ENCODE measurements at places on chromosomes 2 and 18.

DNA sequence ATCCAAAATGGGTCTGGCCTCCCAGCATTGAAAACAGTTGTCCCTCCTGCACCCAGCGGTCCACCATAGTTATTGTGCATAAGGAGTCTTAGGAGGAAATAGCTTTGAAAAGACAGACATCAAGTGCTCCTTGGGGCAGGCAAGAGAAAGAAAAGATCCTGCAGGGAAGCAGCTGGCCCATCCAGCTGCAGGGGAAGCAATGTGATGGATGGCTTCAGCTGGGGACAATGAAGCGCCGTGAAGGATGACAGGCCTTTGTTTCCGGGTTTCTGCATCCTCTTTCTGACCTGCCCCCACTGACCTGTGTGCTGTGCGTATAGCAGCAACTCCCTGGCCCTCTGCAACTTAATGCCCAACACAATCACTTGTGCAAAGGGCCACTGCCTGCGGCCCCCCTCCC is 142.9 kb upstream of the NCKAP5 start:
- DNase-seq, result no peak

- DNase-seq, result no peak
Observed at GRCh38 chr2:233060501-233060979, 398 bp downstream of the INPP5D start.

DNA sequence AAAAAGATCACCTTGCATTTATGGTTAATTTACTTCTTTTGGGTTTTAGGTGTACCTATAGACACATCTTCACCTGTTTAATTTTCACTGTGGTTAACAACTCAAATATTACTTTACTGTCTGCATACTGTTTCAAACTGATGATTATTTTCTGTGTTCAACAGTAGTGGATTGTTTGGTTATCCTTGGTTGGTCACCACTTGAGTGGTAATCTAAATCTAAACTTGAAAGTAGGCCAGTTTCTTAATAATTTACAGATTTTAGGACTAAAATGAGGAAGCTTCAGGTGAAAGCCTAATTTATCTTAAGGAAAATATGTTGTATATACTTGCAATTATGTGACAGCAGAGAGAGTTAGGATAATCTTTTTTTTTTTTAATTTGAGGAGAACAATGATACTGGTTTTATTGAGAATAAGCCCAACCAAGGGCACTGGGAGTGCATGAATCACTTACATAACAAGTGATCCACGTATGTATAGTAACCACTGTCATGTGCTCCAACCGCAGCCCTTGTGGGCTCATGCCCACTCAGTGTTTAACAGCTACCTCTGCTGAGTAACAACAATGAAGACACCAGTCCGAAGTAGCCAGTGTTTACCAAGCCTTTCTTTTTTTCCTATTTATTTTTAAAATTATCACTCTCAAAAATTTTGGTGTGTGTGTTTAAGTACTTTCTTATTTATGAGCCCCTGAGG is 31.0 kb upstream of the WDSUB1 start:
- DNase-seq, result no peak

- no peak for DNase-seq
Observed at GRCh38 chr2:159026170-159026569, 57.7 kb downstream of the TANC1 start.

- no peak for DNase-seq
Observed at GRCh38 chr2:124353656-124354055, 328.6 kb downstream of the CNTNAP5 start.

DNA sequence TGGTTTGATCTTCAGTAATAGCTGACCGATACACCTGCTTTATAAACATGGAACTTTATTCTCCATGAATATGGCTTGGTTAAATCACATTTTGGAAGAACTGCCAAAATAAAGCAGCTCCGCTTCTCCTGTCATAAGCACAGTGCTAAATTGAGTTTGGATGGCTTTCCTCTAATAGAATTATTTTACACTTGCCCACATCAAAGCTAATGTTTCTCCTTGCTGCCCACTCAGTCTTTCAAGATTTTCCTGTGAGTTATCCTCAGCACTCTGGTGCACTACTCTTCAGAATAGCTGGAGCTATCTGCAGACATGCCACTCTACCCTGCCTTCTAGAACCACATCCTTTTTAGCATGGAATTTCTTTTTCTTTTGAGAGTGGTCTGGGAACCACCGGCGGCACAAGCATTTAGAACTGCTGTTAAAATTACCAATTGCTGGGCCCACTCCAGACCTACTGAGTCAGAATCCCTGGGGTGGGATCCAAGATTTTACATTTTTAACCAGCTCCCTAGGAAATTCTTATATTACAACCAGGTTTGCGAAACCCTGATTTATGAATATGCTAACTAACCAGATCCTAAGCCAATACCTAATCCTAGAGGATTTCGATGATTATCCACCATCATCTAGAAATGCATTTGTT is 283.3 kb downstream of the AFF3 start:
- no peak for DNase-seq

DNA sequence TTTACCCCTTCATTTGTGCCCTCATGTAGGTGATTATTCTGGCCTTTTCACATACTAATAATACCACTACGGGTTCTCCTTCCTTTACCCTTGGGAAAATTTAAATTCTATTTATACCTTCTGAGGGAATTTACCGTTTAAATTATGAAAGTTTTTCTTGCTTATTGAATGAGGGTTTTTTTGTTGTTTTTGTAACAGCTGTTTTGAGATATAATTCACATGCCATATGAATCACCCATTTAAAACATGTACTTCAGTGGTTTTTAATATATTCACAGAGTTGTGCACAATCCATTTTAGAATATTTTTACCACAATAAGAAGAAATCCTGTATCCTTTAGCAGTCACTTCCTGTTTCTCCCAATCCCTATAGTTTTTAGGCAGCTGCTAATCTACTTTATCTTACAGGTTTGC is 54.7 kb downstream of the EML4 start:
- DNase-seq, result no peak

GRCh38 chr2:94869131-94869530 is 2.1 kb upstream of the TEKT4 start:
- no peak for DNase-seq

- no peak for DNase-seq
Observed at GRCh38 chr2:74001781-74002504, 17.2 kb downstream of the TET3 start.

DNA sequence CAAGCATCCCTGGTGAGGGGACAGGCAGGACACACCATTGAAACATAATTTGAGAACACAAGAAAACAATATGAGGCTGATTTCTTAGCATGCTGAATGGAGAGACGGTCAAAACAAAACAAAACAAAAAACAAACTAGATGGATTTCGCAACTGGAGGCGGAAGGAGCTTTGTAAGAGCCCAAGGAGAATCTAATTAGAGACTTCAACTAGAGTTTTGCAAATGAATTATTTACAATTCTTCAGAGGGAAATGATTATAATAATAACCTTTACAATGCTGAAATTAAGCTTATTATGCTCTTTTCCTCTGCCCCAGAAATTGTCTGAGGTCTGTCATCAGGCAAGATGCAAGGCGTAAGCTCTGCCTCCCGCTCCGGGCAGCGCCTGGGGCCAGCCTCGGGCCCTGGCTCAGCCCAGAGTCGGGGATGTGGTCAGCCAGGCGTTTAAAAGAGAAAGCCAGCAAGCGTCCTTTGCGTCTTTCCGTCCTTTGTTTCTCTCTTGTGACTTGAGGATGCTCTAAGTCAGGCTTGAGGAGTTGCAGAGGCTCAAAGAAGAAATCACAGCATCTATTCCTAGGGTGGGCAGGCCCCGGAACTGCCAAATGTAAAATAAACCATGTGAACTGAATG is 139.6 kb downstream of the TWIST2 start:
- no peak for DNase-seq

- no peak for DNase-seq
Observed at GRCh38 chr2:27431395-27431794, 3.0 kb downstream of the NRBP1 start.

GRCh38 chr2:96146881-96147592 is 1.8 kb upstream of the DUSP2 start:
- DNase-seq, result no peak

DNA sequence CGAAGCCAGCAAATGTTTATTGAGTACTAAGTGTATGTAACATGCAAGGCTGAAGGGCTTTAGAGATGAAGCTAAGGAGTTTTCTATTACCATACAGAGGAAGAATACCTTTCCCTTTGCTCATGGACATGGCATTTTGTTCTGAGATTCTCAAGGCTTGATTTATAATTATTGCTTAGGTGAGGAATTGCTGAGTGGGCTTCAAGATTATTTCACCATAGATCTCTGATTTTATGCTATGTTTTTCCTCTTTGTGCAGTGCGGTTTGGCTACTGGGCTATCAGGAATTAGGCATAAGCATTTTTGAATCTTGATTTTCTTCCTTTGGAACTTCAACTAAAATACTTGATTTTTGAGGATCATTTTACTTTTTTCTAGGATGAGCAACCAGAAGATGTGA is 42.5 kb downstream of the VRK2 start:
- no peak for DNase-seq
